ENCODE measurements at places on chromosomes 5 and 9.

GRCh38 chr9:111297066-111297824, 32.8 kb downstream of the OR2K2 start:
- no peak for DNase-seq

- no peak for DNase-seq
These were observed 280.1 kb downstream of the HSPA4 start for GRCh38 chr5:133331941-133332340.

- no peak for DNase-seq
These were observed 38.1 kb downstream of the HMCN2 start for GRCh38 chr9:130303613-130304055.

GRCh38 chr5:17991775-17992174, 357.5 kb downstream of the TAF11L14 start:
- DNase-seq = no peak

- no peak for DNase-seq
These were observed 57.8 kb upstream of the LHFPL2 start for GRCh38 chr5:78706381-78706780.

GRCh38 chr9:18741359-18741758, 267.4 kb downstream of the ADAMTSL1 start:
- DNase-seq = no peak

GRCh38 chr5:79563247-79563590, 49.0 kb upstream of the TENT2 start:
- no peak for DNase-seq

DNA sequence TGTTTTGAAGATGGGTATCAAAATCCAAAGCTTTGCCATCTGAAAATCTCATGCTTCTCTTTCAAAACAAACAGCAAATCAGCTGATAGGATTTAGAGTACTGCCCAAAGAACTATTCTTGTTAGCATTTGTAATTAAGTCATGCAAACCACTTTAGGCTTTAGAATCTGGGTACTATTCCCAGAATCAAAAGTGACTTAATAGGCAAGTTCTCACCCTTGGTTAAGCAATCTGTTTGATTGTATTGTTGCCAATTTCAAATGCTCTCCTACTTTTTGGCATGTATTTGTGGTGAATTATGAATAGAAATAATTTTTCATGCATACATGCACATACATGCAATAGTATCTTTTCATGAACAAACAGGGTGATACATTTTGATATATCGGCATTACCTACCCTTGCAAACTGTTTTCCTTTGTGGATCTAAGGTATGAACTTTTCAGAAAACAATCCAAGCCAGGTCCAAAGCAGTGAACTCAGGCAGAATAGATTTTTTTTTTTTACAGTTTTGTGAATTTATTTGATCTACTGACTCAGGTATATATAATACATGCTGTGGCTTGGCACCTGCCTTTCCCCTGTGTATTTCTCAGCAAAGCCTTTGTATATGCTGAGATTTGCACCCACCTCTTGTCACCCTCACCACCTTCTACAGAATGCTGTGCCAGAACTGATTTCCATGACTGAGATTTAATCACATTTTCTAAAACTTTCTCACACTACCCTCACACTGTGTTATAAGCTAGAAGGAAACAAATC, 9.0 kb downstream of the IL33 start:
- DNase-seq = no peak

- DNase-seq = no peak
These were observed 14.1 kb upstream of the RPL26L1 start for GRCh38 chr5:172945151-172945550.

DNA sequence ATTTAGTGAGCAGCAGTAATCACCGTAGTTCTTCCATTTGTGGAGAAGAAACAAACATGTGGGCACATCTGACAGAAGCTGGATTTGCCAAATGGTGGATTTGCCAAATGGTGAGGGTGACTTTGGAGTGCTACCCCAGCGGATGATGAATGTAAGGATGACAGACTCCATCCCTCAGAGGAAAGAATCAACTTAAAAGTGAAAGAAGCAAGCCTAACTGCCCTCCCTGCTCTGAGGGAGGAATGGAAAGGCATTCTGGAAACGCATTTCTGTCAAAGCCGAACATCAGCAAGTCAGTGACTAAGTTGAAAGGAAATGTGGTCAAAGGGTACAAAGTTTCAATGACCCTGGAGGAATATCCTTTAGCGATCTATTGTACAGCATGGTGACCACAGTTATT, 143.5 kb downstream of the GPBP1 start:
- DNase-seq = no peak

DNA sequence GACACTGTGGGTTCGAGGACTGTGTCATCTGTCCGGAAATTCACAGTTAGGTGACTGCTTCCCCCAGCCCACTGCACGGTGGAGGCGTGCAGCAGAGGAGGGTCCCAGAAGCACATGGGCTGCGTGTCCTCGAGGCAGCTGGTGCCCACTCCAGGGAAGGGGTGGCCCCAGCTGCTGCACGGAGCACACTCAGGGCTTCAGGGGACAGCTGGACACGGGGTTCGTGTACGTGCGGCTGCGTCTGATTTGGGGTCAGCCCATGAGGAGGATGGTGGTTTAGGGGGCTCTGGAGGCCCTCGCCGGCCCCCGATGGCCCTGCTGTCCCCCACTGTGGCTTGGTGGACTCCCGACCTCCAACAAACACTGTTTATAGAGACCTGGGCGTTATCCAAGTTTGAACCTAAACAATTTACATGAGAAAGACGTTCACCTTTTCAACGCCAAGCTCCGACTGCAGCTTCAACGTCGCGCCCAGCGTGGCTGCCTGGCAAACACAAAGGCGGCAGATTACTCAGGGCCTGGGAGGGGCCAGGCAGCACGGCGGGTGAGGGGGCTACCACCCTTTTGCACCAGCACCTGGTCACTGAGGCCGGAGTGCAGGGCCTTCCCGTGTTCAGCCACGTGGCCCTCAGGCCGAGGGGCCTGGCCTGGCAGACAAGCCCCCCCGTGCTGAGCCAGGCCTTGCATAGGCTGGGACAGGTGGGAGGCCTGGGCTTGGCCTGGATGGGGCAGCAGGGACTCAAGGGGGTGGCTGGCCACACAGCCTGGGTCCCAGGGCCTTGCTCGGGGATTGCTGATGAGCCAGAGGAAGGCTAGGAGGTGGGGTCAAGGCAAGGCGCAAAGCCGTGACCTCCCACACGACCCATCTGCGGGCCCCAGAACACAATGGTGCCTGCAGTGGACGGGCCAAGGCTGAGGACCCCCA, 55.2 kb downstream of the EXD3 start:
- peak; percentile 76 for DNase-seq

- DNase-seq = peak; percentile 26
These were observed 237.7 kb upstream of the MEF2C start for GRCh38 chr5:89120719-89121118.

GRCh38 chr9:3783156-3783555, 257.4 kb upstream of the RFX3 start:
- DNase-seq = no peak

- DNase-seq = no peak
These were observed 9.4 kb upstream of the MAPK9 start for GRCh38 chr5:180301253-180301652.

DNA sequence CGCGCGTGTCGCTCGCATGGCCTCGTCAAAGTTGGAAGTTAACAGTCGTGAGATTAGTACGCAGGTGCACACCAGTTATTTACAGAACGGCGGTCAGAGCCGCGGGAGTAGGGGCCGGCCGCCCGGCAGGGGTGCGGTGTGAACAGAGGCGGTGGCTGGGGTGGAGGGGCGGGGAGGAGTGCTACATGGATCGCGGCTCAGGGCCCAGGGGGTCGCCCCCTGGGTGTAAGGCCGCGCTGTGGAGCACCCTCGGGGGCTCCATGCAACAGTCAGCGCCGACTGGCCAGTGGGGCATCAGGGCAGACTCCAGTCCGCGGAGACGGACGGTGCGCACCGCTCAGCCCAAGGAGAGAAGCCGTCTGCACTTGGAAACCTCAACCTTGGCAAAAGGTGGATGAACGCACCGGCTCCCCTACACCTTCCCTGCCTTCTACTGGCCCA, 60.3 kb downstream of the ZNF354C start:
- DNase-seq = peak; percentile 68

GRCh38 chr5:1204693-1205242, 3.4 kb downstream of the SLC6A19 start:
- no peak for DNase-seq

- no peak for DNase-seq
These were observed 61.7 kb upstream of the UBAC1 start for GRCh38 chr9:136022731-136023409.

- no peak for DNase-seq
These were observed 11.4 kb upstream of the ANKRD33B start for GRCh38 chr5:10552183-10553143.

DNA sequence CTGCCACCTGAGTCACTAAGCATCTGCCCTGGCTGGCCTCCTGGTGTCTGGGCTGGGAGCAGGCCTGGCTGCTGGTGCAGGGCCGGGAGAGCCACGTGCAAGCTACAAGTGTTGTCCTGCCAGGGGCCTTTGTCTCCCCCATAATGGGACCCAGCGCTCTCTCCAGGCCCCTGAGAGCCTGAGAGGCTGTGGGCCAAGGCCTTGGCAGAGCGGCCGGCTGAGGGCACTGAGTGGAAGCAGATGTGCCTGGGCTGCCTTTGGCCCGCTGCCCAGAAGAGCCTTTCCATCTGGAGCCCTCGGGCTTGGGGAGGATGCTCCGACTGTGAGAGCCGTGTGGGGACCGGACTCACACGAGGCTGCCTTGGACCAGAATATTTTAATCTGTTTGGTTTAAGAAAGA, 185.5 kb downstream of the RGS3 start:
- no peak for DNase-seq

- no peak for DNase-seq
These were observed 87.4 kb upstream of the CDH10 start for GRCh38 chr5:24732184-24732583.

- DNase-seq = peak; percentile 91
These were observed 4.4 kb downstream of the SLC25A25 start for GRCh38 chr9:128072144-128073021.

- DNase-seq = no peak
These were observed 838 bp downstream of the POLK start for GRCh38 chr5:75512383-75513074.

GRCh38 chr9:113665756-113666155, 202.2 kb downstream of the RGS3 start:
- DNase-seq = no peak

DNA sequence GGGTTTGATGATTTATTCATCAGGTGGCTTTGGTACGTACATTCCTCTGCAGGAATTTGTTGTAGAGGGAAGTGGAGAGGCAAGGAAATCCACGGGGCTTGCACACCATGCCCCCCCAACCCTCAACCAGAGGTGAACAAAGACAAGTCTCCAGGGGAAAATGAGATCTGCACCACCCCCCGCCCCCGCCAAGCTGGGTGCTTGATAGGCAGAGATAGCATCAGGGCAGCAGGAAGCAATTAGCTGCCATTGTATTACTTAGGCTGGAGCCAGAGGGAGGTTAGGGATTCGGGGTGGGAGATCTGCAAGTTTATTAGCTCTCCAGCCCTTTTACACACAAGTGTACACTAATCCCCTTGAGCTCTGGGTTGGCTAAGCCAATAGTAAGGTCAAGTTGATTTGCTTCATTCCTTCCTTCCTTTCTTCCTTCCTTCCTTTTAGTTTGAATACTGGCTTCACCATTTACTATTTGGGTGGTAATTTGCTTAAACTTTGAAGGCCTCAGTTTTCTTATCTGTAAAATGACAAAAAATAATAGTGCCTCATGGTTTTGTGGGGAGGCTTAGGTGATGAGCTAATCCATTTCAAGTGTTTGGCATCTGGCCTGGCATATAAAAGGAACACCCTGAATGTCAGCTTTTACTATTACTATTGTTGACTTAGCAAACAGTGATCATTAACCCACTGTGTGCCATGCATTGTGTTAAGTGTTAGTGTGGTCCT, 34.1 kb downstream of the SPRY4 start:
- DNase-seq = no peak

DNA sequence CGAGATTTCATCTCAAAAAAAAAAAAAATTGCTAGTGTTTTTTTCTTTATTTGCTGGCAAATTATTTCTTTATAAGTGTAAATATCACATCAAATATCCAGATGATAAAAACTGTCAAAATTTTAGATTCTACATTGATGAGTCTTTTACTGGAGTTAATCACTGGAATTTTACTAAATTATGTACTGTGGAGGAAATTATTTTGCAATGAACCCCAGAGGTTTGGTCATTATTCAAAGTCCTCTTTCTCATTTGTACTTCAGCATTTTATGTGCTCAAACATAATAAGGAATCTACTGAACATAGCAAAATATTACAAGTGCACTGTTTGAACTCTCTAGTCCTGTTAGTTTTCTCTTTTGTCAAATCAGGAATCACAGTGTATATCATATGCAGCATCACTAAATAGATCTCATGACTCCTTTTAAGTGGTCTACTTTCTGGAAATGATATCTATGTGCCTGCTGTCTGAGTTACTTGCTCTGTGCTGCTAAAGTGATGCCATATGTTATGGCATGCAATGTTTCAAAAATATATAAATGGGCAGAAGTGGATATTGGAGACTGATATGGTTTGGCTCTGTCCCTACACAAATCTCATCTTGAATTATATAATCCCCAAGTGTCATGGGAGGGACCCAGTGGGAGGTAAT, 18.0 kb downstream of the OTULINL start:
- DNase-seq = no peak

- DNase-seq = no peak
These were observed 8.0 kb downstream of the CEP72 start for GRCh38 chr5:620152-620551.

DNA sequence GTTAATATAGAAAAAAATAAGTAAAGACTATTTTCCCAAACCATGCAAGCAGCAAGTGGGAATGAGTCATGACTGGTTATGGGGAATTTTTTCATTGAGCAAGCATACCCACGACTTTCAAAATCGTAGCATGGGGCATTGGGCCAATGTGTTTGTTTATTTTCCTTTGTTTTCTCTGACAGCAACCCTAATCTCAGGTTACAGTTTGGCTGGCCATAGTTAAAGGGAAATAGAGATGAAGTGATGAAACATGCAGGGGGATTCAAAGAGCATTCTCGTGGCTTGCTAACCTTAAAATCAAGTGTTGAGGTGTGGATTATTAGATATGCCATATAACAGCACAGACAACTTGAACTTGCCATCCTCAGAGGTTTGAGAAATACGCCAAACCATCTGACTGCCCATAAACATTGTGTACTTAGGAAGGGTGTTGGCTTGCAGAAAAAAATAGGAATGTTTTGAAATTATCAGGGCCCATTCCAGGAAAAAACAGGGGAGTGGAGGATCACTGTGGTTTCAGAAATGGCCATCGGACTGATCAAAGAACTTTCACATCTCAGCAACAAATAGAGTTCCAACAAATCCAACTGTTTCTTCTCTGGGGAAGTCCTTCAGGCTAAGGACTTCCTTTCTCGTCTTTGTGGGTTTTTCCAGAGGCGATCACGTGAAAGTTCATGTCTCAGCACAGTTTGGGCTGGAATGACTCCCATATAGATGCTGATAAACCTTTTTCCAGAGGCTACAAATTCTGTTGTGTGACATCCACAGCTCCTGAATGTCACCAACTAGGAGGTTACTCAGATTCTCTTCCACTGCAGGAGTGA, 259.1 kb downstream of the SYK start:
- DNase-seq = peak; percentile 91

Measured in lower leg skin (tissue), 4 donors.